ENCODE measurements at places on chromosomes 11 and 22.

DNA sequence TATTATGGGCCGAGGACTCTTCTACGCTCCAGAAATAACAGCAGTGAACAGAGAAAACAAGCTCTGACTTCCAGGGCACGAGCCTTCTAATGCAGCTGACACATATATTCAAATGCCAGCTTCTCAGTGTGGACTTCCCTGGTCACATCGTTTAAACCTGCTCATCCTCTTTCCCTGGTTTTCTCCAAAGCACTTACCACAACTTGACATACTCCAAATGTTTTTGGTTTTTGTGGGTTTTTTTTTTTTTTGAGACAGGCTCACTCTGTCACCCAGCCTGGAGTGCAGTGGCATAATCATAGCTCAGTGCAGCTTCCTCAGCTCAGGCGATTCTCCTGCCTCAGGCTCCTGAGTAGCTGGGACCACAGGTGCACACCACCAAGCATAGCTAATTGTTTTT lies 105.5 kb downstream of the MICAL3 start:
- no peak for DNase-seq

- DNase-seq = no peak
Observed at GRCh38 chr11:35553831-35554230, 28.4 kb upstream of the PAMR1 start.

DNA sequence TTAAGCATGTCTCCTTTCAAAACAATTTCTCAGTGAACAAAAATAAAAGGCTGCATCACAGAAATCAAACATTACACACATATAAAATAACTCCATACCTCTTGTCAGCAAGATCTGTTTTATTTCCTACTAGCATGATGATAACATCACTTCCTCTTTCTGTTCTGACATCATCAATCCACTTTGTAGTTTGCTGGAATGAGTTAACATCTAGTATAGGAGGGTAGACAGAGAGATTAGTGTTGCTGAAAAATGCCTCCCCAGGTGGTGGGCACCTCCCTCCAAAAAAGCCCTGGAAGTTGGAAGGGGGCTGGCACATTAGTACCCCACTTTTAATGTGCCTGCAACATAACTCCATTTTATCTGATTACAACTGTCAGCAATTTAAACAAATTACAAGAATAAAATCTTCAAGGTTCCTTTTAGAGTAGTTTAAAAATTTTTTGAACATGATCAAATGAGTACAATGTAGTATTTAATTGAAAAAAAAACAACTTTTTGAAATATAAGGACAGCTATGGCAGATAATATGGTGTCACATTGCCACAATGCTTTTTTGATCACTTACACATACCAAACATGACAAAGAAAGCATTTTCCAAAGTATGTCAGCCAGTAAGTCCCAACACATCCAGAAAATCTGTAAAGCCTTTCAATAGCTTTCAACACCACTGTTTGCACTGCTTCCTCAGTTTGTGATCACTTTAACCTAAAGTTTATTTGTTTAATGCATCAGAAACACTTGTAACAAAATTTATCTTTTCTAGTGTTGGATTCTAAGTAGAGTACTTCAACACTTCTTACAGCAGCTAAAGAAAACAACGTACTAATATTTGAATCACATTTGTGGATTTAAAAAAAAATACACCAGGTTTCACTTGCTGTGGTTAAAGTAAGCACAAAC lies 44.5 kb downstream of the RAB6A start:
- peak; percentile 9 for DNase-seq

GRCh38 chr11:67502328-67502979 lies 2.7 kb downstream of the PITPNM1 start:
- DNase-seq = peak; percentile 8

GRCh38 chr22:29509298-29509697 lies 29.3 kb downstream of the NEFH start:
- DNase-seq = no peak

- DNase-seq = no peak
Observed at GRCh38 chr22:27836181-27836580, 34.6 kb upstream of the MN1 start.

- no peak for DNase-seq
Observed at GRCh38 chr11:94641167-94641761, 74.1 kb downstream of the PIWIL4 start.

DNA sequence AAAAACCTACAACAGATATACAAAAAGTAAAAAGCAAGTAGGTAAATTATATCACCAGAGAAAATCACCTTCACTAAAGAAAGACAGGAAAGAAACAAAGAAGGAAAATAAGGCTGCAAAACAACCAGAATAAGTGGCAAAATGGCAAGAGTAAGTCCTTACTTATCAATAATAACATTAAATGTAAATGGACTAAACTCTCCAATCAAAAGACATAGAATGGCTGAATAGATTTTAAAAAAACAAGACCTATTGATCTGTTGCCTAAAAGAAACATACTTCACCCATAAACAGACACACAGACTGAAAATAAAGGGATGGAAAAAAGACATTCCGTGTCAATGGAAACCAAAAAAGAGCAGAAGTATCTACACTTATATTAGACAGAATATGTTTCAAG lies 695.7 kb upstream of the FAT3 start:
- no peak for DNase-seq

- DNase-seq = no peak
Observed at GRCh38 chr22:19959043-19959586, 17.5 kb upstream of the TXNRD2 start.

- DNase-seq = peak; percentile 47
Observed at GRCh38 chr11:86608251-86608799, 64.1 kb downstream of the ME3 start.

DNA sequence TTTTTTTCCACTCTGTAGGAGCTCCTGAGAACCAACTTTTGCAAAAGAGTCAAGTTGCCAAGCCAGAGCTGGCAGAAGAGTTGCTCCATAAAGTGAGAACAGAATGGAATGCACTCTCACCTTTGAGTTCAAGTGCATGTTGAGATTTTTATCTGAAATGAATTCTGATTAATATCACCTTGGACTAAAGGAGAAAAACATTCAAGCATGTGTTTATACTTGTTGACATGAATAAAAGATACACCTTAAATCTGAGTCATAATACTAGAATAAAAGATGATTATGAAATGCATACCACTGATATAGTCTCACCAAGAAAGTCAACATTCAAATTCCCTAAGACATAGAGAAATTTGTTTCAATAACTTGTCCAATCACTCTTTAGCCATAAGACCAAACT lies 37.8 kb downstream of the ARL14EP start:
- DNase-seq = no peak

GRCh38 chr11:33377412-33378370 lies 120.5 kb downstream of the HIPK3 start:
- no peak for DNase-seq

DNA sequence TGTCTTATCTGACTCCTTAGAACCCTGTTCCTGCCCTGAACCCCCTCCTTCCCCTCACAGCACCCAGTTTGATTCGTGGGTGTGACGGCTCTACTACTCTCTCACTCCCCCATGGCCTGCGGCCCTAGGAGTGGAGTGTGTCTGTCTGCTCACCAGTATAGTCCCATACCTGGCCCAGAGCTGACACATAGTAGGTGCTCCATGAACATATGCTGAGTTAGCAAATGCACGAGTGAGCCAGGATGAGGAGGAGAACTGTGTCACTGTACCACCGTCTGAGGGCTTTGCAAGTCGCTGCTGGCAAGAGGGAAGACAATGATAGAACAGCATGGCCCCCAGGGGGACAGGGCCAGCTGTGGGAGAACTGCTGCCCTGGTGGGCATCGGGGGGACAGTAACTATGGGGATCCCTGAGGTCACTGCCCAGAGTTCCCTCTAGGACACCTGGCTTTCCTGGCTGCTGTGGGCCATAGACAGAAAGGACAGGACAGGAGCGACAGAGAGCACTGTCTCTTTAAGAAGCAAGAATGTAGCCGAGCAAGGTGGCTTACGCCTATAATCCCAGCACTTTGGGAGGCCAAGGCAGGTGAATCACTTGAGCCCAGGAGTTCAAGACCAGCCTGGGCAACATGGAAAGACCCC lies 19.2 kb upstream of the KIAA0930 start:
- DNase-seq = no peak

GRCh38 chr11:132803436-132803835 lies 728.9 kb downstream of the OPCML start:
- DNase-seq = no peak

DNA sequence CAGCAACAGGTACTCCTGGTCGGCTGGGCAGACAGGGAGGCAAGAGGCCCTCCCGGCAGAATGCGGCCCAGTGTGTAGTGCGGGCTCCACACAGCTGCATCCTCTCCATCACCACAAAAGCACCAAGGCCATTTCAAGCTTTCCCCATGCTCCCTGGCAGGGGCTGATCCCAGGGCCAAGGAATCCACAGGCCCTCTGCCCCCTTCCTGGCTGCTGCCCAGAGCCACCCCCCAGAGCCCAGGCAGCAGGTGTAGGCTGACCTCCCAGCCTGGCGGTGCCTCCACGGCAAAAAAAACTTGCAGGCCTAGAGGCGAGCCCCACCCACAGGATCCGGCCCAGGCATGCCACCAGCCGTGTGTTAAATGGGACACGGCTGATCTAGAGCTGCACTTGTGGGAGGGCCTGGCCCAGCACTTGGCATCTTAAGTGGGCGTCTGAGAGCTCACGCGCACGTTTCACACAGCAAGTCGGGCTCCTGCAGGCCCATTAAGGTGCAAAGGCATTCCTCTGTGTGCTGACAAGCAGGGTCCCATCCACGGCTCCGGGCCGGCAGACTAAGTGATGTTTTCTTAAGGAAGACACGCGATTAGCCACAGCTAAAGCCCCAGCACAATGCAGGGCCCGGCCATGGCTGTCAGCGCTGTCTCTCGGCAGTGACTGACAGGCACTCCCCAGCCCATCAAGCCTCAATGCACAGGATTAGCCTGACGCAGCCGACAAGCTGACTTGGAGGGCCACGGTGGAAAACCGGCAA lies 19.8 kb upstream of the GNB1L start:
- DNase-seq = no peak

DNA sequence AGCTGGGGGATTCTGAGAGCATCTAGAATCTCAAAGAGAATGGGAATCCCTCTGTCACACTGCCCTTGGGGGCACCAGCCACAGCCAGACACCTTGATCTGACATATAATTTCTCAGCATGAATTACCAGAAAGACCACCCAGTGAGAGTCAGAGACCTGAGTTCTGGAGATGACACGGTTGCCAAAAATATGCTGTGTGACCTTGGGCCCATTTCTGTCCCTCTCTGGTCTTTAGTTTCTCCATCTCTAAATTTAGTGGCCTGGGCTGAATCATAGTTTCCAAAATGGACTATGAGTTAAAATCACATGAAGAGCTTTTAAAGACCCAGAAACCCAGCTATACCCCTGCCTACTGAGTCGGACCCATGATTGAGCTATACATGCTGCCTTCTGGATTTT lies 15.9 kb downstream of the SEZ6L start:
- DNase-seq = no peak

GRCh38 chr11:35241531-35241930 lies 102.6 kb downstream of the CD44 start:
- no peak for DNase-seq

GRCh38 chr22:48842976-48843375 lies 984.7 kb downstream of the BRD1 start:
- no peak for DNase-seq

- no peak for DNase-seq
Observed at GRCh38 chr11:85685820-85686459, at the start of gene CCDC89. Gene CCDC89 (minus strand): TSS chr11:85686195. CDS start chr11:85686130, 65 bp downstream.

- DNase-seq = no peak
Observed at GRCh38 chr22:30243661-30244060, 2.9 kb downstream of the LIF start.

GRCh38 chr11:64762277-64762673 lies 2.5 kb upstream of the PYGM start:
- peak; percentile 54 for DNase-seq

DNA sequence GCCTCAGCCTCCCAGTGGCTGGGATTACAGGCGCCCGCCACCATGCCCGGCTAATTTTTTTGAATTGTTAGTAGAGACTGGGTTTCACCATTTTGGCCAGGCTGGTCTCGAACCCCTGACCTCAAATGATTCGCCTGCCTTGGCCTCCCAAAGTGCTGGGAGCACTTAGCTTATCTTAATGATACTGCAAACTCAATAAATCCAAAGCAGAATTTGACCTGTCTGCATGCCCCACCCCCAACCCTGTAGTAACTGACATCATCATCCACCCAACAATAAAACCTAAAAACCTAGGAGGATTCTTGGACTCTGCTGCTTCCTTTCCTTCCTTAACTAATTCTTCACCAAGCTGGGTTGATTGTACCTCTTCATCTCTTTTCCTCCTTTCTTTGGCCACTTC lies 6.3 kb upstream of the ADSL start:
- no peak for DNase-seq

DNA sequence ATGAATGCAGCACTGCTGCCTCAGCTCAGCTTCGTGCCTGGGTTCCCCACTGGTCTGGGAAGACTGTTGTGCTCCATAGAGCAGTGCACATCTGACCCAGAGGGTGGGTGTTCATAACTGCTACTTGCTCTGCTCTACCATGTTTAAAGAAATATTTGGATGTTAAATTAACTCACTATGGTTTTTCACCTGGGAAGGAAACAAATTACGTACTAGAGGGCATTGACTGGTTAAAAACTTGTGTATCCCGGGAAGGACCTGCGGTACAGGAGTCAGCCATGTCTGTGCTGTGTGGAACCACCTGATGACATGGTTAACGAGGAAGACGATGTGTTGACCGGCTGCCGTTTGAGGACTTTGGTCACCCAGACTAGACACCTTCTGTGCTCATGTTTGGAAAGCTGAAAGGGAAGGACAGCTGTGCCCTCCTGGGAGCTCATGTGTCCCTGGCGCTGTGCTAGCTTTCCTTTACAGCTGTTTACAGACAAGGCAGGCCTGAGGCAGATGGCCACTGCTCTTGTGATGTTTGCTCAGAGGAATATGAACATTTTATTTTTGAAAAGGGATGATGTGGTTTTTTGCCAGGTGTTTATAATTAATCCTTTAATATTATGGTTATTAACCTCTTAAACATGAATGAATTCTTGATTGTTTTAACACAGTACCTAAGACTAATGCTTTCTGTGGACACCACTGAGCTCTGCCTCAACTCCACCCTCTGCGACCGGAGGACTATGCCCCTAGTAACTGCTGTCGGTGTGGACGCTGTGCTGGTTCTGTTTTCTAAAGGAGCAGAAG lies 14.3 kb upstream of the AIFM3 start:
- no peak for DNase-seq

Measured in B cell (primary cell).